ENCODE measurements at places on chromosomes 5 and 9.

GRCh38 chr9:120830151-120830550 lies 12.6 kb downstream of the PSMD5 start:
- DNase-seq = no peak

GRCh38 chr5:178941361-178941760 lies 363 bp downstream of the ZNF454 start:
- DNase-seq = no peak

GRCh38 chr5:93364378-93364777 lies 216.6 kb downstream of the NR2F1-AS1 start:
- no peak for DNase-seq

DNA sequence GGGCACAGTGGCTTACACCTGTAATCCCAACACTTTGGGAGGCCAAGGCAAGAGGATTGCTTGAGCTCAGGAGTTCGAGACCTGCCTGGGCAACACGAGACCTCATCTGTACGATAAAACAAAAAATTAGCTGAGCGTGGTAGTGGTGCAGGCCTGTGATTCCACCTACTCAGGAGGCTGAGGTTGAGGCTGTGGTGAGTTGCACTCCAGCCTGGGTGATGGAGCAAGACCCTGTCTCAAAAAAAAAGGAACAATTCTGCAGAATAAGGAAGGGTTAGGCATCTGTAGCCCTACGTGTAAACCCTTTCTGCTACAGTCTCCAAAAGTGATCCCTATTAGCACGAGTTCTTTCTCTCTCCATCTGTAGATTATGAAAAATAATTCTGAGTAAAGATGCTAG lies 19.9 kb downstream of the CDC26 start:
- DNase-seq = no peak

DNA sequence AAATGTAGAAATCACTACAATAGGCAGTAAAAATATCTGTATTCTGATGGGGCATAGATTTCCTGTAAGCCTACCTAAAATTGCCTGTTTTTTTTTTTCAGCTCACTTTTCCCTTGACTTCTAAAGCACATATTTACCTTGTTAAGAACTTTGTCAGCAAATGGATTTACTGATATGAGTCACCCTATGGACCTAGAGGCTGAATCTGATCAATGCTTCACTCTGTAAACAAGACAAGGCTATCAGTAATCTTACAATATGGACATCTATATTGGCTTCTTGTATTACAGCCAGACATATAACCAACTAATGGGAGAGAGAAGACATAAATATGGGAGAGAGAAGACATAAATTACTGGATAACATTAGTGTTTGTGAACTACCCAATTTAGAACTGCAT lies 792.7 kb upstream of the CHD1 start:
- DNase-seq = no peak

GRCh38 chr5:148382961-148383360 lies 797 bp upstream of the FBXO38 start:
- no peak for DNase-seq

- no peak for DNase-seq
These were observed 12.1 kb upstream of the PCDHB1 start for GRCh38 chr5:141039061-141039460.

GRCh38 chr9:89480825-89481537 lies 16.9 kb downstream of the SEMA4D start:
- DNase-seq = no peak

DNA sequence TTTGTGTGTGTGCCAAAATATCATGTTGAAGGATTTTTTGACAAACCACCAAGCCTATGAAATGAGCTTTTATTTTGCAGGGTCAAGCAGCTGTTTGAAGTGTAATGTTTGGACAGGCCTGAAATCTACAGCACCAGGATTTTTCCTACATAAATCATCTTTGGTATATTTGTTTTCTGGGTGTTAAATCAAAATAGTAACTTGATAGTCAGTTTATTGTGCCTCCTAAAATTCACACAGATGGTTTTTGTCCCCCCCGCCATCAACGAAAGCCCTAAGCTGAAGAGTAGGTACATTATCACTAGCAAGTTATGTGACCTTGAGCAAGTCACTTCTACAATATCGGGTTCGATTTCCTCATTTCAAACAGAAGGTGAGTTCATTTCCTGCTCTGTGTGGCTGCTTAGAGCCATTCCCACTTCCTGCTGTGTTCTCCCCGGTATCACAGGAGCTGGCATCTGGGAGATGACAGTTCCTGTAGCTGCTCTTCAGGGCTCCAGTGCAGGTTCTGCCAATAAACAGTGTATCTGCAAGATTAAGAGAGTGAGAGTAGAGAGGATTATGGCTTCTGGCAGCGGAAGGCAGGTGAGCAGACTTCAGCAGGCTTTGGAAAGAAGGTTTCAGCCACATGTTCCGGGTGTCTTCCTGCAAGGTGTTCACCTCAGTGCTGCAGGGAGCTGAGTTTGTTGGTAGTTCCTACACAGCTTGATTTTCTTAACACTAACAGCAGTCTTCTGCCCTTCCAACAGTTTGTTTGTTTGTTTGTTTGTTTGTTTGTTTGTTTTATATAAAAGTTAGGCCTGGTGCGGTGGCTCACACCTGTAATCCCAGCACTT lies 48.4 kb upstream of the GNE start:
- DNase-seq = no peak

DNA sequence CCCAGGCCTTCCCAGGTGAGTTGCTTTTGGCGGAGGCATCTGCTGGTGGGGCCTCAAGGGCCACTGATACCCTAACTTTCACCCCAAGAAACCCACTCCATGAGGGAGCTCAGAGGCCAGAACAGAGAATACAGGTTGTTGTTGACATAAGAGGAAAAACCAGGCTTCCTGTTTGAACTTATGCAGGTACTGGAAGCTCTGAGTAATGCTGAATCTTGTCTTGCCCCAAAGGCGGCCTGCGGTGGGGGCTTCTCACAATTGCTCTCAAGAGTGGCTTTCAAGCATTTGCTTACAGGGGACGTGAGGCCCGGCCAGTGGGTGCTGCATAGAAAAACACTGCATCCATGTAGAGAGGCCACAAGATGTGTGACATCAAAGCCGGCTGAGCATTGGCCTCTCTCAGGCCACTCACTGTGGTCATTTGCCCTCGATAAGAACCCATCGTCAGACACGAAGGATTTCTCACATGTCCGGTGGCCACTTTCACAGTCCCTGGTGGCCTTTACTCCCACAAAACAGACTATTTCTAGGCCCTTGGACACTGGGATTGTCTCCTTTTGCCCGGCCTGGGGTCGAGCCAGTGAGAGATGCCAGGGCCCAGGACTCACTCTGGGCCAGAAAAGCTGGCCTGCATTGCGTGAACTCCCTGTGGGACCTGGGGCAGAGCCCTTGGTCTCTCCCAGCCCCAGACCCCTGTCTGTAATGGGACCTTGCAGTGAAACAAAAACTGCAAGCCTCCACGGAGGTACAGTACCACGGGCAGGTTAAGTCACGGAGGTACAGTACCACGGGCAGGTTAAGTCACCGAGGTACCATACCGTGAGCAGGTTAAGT lies 34.5 kb upstream of the TCF7 start:
- DNase-seq = no peak

DNA sequence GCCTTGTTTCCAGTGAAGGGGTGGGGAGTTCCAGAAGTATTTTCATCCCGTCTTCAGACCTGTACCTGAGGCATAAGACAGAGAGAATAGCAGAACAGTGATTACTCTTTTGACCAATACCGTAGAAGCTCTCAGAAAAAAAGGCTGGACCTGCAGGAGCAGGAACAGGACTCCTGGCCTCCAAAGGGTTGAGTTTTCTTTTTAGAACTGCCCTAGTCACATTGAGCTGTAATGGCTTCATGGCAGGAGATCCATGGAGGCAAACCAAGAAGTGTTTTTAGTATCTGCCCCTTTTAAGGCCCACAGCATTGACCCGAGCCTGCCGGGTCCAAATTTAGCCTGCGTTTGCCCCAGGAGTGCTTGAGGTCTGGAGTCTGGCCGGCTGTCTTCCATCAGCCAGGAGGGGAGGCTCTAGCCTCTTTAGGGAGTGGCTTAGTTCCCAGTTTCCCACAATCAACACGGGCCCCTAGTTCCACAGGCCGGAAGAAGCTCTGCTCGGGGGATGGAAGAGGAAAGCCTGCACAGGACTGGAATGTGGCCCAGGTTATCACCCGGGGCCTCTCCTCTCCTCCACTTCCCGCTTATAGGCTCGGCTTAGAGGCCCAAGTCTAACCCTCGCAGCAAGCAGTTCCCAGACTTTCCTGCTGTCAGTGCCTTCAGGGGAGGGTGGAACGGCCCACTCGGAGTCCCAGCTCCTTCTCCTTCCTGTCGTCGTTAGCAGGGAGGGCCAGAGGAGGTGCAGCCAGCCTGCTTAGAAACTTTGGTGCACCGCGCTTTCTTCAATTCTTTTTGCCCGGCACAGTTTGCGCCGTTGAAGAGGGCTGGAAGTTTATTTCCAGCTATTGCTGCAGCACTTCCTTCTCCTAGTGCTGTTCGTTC lies 80.7 kb downstream of the C9orf152 start:
- no peak for DNase-seq

DNA sequence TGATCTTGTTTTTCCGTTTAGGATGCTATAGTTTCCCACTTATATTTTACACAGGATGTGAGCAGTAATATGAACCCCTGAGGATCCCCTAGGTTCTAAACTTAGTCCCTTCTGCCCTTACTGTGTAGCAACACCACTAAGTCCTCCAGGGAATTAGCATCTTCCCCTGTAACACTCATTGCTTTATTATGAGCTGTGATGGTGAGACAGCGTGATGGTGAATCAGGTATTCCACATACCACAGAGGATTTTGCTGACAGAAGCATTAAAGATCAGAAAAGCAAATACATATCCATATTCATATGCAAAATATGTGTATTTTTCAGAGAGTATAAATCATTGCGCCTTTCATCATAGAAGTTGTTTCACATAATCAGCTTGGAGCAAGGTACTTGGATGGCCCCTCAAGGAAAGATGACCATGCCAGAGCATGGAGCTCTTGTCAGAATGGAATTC lies 317.0 kb downstream of the ICE1 start:
- DNase-seq = no peak

DNA sequence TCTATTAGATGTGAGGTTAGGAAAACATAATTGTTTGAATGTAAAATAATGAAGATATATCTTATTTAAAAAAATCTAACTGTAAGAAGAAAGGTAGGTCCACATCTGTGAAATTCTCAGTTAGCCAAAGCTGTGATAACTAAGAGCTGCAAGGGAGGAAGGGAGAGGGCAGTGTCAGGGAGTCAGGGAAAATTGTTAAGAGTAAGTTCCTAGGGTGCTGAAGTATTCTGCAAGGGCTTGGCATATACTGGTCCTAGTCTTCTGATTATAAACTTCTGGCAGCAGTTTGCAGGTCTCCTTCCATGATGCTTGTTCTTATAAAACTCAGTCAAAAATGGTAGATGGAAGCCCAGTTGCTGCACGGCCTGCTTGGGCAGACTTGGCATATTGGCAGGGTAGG lies 233.2 kb downstream of the NMUR2 start:
- no peak for DNase-seq

DNA sequence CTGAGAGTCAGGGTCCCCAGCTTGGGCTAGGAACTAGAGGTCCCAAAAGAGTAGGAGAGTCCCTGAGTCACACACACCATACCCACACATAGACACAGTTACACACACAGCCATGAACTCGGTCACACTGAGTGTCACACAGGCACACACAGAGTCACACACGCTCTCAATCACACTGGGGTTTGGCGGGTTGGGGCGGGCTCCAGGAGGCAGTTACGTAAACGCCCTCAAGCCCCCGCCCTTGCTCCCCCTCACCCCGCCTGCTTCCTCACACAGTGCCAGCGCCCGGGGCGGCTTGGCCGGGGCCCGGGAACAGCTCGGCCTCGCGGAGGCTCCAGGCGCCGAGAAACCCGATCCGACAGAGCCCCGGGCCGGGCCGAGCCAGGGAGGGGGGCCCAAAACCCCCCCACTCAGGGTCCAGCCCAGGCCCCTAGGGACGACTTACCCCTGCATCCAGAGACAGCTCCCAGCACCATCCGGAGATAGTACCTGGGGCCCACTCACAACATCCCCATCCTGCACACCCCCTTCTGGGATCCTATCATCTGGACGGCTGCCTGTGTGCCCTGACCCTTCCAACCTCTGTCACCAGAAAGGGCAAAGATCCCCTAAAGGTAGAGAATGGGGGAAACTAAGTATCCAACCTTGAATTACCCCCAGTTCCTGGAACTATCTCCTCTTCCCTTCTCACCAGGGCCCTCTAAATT lies 3.5 kb upstream of the CNTFR start:
- DNase-seq = no peak

DNA sequence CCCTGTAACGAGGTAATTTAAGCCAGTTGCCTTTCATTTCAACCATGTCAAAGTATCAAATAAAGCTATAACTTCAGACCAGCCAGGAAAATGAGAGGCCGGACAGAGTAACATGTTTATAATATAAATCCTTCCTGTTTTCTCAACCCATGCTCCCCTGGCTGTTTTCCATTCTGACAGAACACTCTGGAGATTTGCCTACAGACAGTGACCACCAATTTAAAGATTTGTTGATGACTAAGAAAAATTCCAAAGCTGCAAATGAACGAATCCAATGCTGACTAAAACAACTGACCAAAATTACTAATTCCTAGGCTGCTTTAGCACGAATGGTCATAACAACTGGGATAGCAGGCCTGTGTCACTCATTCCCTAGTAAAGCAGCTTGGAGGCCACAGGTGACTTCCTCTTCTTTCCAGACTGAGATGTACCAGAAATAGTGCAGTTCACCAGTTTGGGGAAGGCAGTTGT lies 141.4 kb downstream of the AOPEP start:
- no peak for DNase-seq

GRCh38 chr5:41083306-41083705 lies 12.2 kb upstream of the MROH2B start:
- DNase-seq = no peak

GRCh38 chr5:134175921-134176510 lies 734 bp downstream of the SKP1 start:
- DNase-seq = peak; percentile 20

- DNase-seq = no peak
These were observed 436 bp upstream of the EMB start for GRCh38 chr5:50441493-50441955.

- peak; percentile 2 for DNase-seq
These were observed 41.5 kb downstream of the CACNA1B start for GRCh38 chr9:137919095-137919465.

GRCh38 chr5:39254671-39255070 lies 35.3 kb upstream of the FYB1 start:
- DNase-seq = no peak

- no peak for DNase-seq
These were observed 1759.5 kb upstream of the C9orf72 start for GRCh38 chr9:29332789-29333188.

GRCh38 chr5:1536871-1537602 lies 13.3 kb upstream of the LPCAT1 start:
- DNase-seq = no peak
